ENCODE measurements at places on chromosomes 5 and 9.

GRCh38 chr5:68242743-68243142, 27.2 kb downstream of the PIK3R1 start:
- DNase-seq: no peak

GRCh38 chr9:114087721-114088120, 9.6 kb upstream of the AMBP start:
- DNase-seq: no peak

- DNase-seq: no peak
These were observed 96.8 kb upstream of the PJA2 start for GRCh38 chr5:109506556-109506955.

- DNase-seq: peak; percentile 63
These were observed at the start of gene F2RL1 for GRCh38 chr5:76818844-76819831. TSS of gene F2RL1 (plus strand) at chr5:76819030. CDS start at chr5:76819183, 153 bp downstream.

DNA sequence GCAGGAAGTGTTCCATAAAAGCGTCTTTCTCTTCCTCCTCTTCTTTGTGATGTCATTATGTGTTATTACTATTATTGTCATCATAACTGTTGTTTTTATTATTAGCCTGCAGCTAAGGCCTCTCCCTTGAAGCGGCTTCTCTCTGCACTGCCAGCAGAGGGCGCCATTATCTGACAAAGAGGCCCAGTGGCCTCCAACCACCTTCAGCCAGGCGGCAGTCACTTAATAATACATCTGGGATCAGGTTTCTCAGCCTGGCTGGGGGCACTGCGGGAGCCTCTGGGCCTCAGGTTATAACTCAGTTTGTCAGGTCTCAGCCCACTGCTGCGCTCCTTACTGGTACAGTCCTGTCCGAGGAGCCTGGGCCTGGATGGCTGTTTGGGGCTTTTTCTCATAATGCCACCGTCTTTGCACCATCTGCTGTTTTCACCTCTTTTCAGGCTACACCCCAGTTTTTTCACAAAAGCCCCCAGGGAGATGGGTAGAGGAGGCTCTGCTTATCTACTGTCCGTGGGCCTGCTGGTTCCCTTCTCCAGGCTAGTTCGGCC, 281.9 kb downstream of the NSG2 start:
- DNase-seq: peak; percentile 86

DNA sequence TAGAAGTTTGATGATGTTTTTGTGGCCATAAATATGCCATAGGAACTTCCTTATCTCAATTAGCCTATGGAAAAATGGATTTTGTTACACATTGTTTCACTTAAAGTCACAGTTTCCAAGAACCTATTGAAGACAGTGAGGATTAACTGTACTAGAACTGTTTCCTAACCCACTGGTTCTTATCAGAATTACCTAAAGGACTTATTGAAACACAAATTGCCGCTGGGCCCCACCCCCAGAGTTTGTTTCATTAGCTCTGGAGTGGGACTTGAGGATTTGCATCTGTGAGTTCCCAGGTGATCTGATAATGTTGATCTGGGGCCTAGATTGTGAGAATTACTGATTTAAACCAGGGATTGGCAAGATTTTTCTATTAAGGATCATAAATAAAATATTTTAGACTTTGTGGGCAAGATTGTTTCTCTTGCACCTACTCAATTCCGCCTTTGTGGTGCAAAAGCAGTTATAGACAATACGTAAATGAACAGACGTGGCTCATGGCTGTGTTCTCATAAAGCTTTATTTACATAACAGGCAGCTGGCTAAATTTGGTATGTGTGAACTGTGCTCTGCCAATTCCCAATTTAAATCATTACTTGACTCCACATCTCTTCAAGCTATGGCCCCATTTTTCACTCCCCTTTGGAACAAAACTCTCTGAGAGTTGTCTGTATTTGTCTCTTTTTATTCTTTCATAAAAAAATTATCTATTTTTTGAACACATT, 9.3 kb downstream of the JAK2 start:
- peak; percentile 28 for DNase-seq

- DNase-seq: no peak
These were observed 437.2 kb upstream of the EDIL3 start for GRCh38 chr5:84821924-84822323.

DNA sequence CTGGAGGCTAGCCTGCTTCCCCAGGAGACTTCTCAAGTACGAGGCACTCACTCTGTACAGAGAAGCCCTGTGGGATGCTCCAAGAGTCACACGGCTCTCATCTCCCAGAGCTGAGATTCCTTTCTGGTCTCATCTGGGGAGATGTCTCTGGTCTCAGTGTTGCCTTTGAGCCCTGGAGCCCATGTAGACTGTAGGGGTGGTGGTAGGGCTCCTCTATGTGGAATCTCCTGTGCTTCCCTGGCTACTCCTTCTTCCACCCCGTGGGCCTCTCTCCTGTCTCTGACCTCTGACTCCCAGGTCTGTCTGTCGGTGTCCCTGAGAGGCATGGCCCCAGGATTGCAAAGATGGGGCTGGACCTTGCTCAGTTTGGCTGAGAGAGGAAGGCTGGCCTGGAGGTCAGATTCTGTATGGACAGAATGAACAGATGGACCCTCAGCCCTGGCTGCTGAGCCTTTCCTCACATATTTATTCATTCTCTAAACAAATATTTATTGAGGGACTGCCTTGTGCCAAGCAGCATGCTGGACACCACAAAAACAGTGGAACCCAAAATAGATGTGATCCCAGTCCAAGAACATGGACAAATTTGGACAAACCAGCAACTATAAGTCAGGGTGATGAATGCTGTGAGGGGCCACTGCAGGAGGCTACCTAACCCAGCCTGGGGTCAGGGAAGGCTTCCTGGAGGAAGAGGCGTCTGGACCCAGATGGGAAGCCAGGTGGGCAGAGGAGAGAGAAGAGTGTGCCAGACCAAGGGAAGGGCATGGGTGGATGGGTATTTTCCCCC, 2.6 kb downstream of the CCL19 start:
- no peak for DNase-seq

DNA sequence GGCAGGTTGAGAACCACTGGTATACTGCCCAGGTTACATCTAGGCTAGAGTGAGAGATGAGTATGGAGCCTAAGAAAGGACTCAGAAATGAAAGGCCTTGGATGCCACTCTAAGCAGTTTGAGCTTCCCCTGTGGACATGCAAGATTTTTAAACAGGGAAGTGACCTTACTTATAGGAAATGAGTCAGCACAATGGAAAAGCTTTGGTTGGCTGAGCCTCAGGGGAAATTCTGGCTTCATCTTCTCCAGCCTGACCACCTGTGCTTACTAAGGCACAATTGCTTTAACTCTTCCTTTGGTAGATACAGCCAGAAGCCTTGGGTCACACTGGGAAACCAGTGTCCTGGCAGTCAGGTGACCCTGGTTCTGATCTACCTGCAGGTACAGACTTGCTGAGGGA, 380.2 kb upstream of the ZNF462 start:
- DNase-seq: peak; percentile 2

DNA sequence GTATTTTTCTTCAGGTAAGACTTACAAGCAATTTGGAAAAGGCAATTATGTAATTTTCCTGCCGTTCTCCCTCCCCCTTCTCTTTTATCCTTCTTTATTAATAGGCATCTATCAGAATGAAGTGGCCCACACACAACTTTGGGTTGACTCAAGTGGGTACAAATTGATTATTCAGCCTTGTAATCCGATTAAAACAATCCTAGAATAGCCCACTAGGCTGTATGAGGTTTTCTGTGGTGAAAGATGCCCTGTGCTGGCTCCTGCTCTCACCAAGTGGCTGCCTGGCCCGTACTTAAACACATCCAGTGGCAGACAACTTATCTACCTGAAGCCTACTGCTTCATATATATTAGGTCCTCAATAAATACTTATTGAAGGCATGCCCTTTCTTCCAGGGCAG, 177.3 kb upstream of the C9orf72 start:
- no peak for DNase-seq

DNA sequence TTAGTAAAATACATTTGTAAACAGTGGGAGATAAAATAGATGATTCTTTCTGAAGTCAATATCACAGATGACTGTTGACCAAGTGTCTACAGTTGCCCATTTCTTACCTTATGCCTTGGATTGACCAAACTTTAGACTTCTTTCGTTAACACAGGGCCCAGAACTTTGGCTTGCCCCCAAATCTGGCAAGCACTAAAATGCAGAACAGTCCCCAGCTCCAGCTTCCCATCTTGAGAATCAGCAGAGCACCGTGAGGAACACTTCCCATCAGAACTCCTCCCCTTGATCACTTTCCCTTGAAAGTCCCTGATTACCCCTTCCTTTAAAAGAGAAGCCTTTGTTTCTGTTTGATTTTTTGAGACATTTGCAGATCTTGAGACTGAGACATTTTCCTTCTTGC, 1039.9 kb downstream of the TLE1 start:
- DNase-seq: no peak

GRCh38 chr5:88452820-88453219, 184.2 kb upstream of the TMEM161B start:
- no peak for DNase-seq

- DNase-seq: peak; percentile 27
These were observed 525 bp upstream of the AK3 start for GRCh38 chr9:4741365-4742089.

- DNase-seq: peak; percentile 85
These were observed 433.7 kb downstream of the ENC1 start for GRCh38 chr5:74206579-74207550.

DNA sequence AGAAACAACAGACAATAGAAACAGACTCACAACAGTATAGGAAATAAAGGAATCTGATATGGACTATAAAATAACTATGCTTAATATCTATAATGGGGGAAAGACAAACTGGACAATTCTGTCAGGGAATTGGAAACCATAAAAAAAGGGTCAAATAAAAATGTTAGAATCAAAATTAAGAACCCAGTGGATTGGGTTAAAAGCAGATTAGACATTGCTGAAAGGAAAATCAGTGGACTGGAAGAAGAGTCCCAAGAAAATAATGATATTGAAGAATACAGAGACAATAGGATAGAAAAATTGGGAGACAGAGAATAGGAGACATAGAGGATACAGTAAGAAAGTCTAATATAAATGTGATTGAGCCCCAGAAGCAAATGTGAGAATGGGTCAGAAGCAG, 199.2 kb downstream of the PBX3 start:
- no peak for DNase-seq

GRCh38 chr5:52799358-52799982, 11.8 kb downstream of the ITGA1 start:
- DNase-seq: no peak

DNA sequence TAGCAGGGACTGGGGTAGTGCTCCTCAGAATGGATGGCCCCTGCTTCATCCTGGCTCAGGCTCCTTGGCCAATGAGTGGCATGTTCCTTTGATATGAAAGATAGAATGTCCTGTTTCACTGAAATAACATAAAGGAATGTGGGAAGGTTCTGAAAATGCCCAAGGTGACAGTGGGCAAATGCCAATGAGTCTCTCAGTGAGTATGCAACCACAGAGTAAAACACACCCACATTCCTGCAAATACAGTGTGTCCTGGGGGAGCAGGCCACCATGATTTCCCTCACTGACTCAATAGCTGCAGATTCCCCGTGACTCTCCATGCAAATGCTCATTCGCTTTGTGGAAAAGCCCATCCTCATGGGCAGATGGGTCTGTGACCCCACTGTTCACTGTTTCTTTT, 36.4 kb downstream of the ZNF366 start:
- no peak for DNase-seq

DNA sequence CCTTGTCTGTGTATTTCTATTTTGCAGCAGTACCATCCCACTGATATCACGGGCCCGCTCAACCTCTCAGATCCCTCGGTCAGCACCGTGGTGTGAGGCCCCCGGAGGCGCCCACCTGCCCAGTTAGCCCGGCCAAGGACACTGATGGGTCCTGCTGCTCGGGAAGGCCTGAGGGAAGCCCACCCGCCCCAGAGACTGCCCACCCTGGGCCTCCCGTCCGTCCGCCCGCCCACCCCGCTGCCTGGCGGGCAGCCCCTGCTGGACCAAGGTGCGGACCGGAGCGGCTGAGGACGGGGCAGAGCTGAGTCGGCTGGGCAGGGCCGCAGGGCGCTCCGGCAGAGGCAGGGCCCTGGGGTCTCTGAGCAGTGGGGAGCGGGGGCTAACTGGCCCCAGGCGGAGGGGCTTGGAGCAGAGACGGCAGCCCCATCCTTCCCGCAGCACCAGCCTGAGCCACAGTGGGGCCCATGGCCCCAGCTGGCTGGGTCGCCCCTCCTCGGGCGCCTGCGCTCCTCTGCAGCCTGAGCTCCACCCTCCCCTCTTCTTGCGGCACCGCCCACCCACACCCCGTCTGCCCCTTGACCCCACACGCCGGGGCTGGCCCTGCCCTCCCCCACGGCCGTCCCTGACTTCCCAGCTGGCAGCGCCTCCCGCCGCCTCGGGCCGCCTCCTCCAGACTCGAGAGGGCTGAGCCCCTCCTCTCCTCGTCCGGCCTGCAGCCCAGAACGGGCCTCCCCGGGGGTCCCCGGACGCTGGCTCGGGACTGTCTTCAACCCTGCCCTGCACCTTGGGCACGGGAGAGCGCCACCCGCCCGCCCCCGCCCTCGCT, 1.9 kb downstream of the LRRC26 start:
- peak; percentile 9 for DNase-seq

- no peak for DNase-seq
These were observed 28.9 kb upstream of the KCNN2 start for GRCh38 chr5:114332925-114333324.

DNA sequence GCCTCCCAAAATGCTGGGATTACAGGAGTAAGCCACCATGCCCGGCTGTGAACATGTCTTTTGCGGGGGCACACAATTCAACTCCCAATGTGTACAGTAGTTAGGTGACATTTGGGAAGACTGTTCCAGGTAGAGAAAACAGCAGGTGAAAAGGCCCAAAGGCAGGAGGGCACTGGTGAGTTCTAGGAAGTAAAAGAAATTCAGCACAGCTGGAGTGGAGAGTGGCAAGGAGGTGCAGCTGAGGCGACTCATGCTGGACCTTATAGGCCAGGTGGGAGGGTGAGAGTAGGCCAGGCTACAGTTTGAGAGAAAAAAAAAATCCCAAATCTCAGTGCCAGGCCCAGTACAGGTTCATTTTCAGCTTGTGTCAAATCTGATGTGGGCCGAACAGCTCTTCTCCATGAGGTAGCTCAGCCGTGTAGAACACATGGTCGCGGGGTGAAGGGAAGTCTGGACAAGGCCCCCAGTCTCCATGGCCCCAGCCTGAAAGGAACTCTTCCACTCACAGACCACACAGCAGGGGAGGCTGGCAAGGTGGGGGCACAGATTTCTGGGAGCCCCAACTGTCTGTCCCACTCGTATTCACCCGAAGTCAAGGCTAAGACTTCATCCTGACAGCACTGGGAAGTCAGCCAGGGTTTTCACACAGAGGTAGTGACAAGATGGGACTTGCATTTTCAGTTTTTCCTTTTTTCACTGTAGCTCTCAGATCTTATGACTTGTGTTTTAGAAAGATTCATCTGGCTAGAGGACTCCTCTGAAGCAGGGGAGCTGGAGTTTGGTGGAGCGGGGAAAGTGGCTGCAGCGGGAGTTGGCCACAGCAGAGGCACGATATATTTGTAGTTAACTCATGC, 4.5 kb upstream of the HNRNPAB start:
- DNase-seq: no peak

GRCh38 chr5:86228147-86228546, 389.6 kb upstream of the COX7C start:
- no peak for DNase-seq

- DNase-seq: no peak
These were observed 383.2 kb downstream of the PLK2 start for GRCh38 chr5:58076483-58077257.

Data from NCI-H510A treated with DMSO at 0.1 percent for 48 hours (cell line).